ENCODE measurements at places on chromosomes 13 and 19. TPM values are rescaled to one million over a fixed set of nuclear protein-coding genes. Genes with fewer than 3 reads are reported as not detected.

DNA sequence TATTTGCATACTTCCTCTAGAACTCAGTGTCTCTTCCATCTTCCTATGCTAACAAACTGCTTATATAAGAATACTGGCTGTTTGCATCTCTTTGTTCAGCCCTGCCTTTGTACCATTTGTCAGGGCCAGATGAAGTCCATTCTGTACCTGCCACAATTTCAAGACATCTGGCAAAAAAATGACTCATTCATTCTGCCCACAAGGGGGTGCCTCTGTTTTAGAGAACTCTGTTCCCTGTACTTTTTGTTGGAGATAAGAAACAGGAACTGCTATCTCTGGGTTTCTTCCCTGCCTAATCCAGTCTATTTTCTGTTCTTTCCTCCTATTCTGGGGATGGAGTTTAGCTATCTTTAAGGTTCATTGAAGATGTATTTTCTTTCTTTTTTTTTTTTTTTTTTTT is 23.0 kb downstream of the ZNF568 start:
- DNase-seq, result no peak

GRCh38 chr13:73672492-73672891 is 461.7 kb downstream of the KLF12 start:
- no peak for DNase-seq

Gene CEACAM1
- 0.11 TPM for polyA plus RNA-seq

DNA sequence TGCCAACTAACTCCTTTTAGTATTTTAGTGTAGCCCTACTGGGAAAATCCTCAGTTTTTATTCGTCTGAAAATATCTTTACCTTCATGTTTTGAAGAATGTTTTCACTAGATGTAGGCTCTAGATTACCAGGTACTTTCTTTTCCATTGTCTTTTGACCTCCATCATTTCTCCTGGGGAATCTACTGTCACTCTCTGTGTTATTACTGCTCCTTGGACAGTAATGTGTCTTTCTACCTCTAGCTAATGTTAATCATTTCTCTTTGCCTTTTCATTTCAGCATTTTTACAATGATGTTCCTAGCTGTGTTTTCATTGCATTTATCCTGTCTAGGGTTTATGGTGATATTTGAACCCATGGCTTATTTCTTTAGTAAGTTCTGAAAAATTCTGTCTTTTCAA is 61.9 kb downstream of the SPACA7 start:
- DNase-seq, result no peak

Gene EEF2
- 1,661 TPM for polyA plus RNA-seq

DNA sequence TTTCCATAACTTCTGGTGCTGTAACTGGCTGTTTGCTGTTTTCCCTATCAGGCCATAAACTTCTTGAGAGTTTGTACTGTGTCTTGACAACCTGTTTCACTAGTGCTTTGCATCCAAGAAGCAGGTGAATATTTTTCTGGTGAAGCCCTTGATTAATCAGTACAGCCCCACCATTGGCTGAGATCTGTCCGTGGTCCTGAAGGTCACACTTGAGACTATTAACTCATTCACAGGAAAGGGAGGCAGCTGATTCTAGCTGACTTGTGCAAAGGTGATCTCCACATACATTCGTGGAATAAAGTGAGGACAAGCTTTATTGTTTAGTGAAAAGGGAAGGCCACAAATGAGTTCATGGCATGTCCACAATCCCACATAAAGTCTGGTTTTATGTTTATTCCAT is 61.4 kb upstream of the ZNF835 start:
- no peak for DNase-seq

DNA sequence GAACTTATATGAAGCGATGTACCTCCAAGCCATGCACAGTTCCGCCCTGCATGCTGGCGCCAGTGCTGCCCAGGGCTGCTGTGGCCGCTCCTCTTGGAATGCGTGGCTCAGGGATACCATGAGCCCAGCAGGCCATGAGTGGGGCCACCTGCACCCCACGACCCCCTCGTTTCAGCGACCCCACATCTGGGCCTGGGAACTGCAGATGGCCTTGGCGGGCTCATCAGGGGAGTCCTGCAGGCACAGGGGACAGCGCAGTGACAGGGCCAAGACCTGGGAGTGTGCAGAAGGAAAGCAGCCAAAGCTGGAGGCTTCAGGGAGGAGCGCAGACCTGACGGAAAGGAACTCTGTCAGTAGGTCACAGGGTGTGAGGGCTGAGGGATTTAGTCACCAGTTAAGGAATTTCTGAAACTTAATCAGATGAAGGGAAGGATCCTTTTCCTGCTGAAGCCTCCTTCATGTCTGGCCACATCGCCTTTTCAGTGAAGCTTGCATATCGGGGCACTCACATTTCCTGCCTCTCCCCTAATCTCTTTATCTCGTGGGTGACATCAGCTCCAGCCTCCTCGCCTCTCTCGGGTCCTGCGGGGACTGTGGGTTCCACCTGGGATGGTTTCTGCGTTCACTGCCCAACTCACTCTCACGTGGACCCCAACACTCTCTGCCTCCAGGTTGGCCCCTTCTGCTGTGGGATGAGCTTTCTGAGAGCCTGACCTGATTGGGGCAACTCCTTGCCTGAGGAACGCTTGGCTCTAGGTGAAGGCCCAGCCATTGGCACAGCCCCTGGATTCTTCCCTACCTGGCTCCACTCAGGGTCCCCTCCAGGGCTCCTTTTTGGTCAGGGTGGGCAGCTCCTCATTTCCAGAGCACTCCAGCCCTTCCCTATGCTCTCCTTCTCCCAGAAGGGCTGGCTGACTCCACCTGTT is 123.5 kb downstream of the CRYL1 start:
- DNase-seq, result no peak

GRCh38 chr13:91904005-91904404 is 505.6 kb downstream of the GPC5 start:
- no peak for DNase-seq

GRCh38 chr19:44623626-44624025 is 10.3 kb downstream of the IGSF23 start:
- no peak for DNase-seq

DNA sequence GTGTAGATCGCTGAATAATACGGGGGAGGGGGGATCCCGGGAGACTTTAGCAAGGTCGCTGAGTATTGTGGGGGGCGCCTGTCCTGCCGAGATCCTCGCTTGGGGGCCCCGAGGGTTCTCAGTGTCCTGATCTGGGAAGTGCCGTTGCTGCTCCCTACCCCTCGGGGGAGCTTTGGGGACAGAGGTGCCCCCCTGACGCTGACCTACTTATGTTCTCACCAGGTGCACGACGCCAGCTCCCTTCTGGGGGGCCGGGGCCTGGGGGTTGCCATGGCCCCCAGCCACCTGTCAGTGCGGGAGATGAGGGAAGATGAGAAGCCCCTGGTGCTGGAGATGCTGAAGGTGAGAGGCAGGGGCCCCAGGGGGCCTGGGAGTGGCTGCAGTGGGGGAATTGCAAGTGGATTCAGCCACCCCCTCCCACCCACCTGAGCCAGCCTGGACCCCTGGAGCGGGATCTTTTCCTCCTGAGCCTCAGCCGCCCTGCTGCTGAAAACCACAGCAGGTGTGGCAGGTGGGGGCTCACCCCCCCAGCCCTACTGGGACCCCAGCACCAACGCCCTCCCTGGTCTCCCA is 537 bp downstream of the NAT14 start:
- DNase-seq, result no peak

Gene PSG11
- polyA plus RNA-seq, result 0.83 TPM

Gene SLC7A10
- polyA plus RNA-seq, result not detected

Gene DPF1
- polyA plus RNA-seq, result 2.2 TPM

GRCh38 chr13:43879755-43880181 is at the start of gene LACC1:
Gene LACC1 (plus strand): TSS chr13:43879904. CDS start chr13:43880986, 1,082 bp downstream.
- DNase-seq, result no peak

DNA sequence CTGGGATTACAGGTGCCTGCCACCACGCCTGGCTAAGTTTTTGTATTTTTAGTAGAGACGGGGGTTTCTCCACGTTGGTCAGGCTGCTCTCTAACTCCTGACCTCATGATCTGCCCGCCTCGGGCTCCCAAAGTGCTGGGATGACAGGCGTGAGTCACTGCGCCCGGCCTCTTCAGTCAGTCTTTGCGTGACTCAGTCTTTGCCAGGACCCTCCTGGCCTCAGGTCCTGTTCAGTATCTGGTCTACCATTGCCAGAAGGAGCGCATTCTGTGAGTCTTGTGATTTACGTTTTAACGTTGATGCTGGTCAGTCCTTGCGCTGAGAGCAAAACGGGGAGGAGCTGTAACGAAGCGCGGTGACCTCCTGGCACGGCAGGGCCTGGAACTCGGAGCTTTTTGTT is 7.6 kb upstream of the HMG20B start:
- DNase-seq, result no peak

- DNase-seq, result peak; percentile 61
Observed at GRCh38 chr19:49712397-49712859, 21.5 kb downstream of the CPT1C start.

Gene CGB1
- polyA plus RNA-seq, result not detected

GRCh38 chr19:8682931-8683330 is 15.7 kb downstream of the ACTL9 start:
- DNase-seq, result no peak

DNA sequence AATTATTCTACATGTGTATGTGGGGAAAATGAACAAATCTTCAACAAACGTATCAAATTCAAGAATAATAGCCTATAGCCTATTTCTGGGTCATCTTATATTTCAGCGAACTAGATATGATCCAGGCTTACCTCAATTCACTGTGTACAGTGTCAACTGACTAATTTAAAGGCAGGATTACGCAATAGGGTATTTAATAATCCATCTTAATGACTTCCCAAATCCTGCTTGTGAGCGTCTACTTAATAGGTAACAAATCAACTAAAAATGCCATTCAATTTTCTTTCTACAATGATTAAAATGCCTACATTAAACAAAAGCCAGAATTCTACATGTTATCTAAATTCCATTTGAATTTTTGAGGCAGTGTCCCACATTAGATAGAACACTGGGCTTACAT is 67.0 kb downstream of the USP12 start:
- no peak for DNase-seq

Measured in BJ (cell line).